ENCODE measurements at places on chromosomes 6 and 20. TPM values are rescaled to one million over a fixed set of nuclear protein-coding genes. Genes with fewer than 3 reads are reported as not detected.
A peak's percentile ranks its signal among the peaks of the same experiment; 100 is the strongest.

DNA sequence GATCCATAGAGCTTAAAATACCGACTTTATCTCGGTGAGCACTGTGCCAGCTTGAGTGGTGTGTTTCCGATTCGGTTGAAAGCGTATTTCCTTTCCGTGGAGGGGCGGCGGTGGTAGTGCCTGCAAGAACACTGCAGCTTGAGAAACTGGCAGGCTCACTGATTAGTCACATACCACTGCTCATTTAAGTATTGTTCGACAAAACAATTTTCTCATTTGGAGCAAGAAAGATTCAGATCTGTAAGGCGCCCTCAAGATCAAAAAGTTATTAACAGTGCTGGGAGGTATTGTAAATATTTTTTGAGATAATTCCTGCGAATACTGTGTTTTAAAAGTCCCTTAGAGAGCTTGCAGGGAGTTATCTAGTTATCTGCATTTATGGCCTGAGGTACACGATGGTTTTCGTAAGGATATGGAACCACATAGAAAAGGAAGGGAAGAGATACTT is 1.3 kb downstream of the MAPK14 start:
- peak overlapping the region; percentile 81 for H3K27ac ChIP-seq
- peak; percentile 12 for DNase-seq
- H3K36me3 ChIP-seq: peaks cover 3% of the 10 kb centered on the region
- peaks cover 25% of the 10 kb centered on the region for H3K27me3 ChIP-seq
- H3K4me1 ChIP-seq: peaks cover 36% of the 10 kb centered on the region

- H3K36me3 ChIP-seq: peaks cover 10% of the 10 kb centered on the region
- no peak for DNase-seq
- no peak overlapping the region for H3K27ac ChIP-seq
- H3K4me1 ChIP-seq: peaks cover 61% of the 10 kb centered on the region
- H3K27me3 ChIP-seq: no peaks in the 10 kb centered on the region
Measured at GRCh38 chr6:163536770-163537169, 122.3 kb downstream of the QKI start.

BEND6 gene
- total RNA-seq: 1.8 TPM

GRCh38 chr6:16146028-16146427 is 17.1 kb downstream of the MYLIP start:
- H3K27me3 ChIP-seq: no peaks in the 10 kb centered on the region
- DNase-seq: no peak
- no peak overlapping the region for H3K27ac ChIP-seq
- H3K4me1 ChIP-seq: peaks cover 5% of the 10 kb centered on the region

- H3K4me1 ChIP-seq: peaks cover 11% of the 10 kb centered on the region
- H3K4me3 ChIP-seq: no peak overlapping the region
- H3K27me3 ChIP-seq: no peaks in the 10 kb centered on the region
- H3K27ac ChIP-seq: no peak overlapping the region
- H3K36me3 ChIP-seq: no peaks in the 10 kb centered on the region
Measured at GRCh38 chr6:43848671-43849391, 78.8 kb downstream of the VEGFA start.

SNAP25 gene
- total RNA-seq: 9.2 TPM

TBX18 gene
- total RNA-seq: 0.47 TPM

DNA sequence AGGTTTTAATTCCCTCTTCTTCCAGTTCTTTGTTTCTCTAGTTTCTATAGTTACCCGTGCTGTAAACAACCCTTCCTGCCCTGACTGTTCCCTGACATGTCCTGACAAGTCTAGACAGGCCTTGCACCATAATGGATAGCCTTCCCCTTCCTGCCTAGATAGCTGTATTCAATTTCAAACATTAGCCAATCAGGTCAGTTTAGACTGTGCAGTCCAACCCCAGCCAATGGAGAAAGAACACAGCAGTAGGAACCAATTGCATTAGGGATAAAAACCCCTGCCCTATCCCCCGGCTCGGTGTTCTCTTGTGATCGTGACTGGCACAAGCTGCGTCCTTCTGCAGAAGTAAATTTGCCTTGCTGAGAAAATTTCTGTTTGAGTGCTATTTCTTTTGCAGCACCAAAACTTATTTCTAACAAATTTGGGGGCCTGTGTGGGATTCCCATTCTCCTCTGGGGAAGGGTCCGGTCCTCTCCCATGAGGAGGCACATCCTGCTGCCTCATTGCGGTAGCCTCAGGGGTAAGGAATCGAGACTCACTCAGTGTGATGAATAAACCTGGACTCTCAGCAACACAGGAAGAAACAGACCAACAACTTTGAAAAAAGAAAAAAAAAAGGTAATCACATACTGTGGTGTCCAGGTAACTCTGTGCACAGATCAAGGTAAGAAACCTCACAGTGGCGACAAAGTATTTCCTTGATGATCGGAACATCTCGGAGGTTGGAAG is 248.7 kb upstream of the ECI2 start:
- H3K4me1 ChIP-seq: peaks cover 13% of the 10 kb centered on the region
- DNase-seq: no peak
- H3K36me3 ChIP-seq: peaks cover 8% of the 10 kb centered on the region

GRCh38 chr6:43912598-43913371 is 142.8 kb downstream of the VEGFA start:
- no peak for DNase-seq
- H3K27me3 ChIP-seq: no peaks in the 10 kb centered on the region
- H3K27ac ChIP-seq: peak overlapping the region; percentile 52
- H3K4me3 ChIP-seq: no peak overlapping the region
- no peaks in the 10 kb centered on the region for H3K36me3 ChIP-seq

- no peak overlapping the region for H3K4me3 ChIP-seq
- no peaks in the 10 kb centered on the region for H3K27me3 ChIP-seq
- H3K4me1 ChIP-seq: no peaks in the 10 kb centered on the region
- H3K27ac ChIP-seq: no peak overlapping the region
- H3K36me3 ChIP-seq: no peaks in the 10 kb centered on the region
Measured at GRCh38 chr6:85715797-85716196, 73.1 kb upstream of the SYNCRIP start.

FAM162B gene
- 2.5 TPM for total RNA-seq

DNA sequence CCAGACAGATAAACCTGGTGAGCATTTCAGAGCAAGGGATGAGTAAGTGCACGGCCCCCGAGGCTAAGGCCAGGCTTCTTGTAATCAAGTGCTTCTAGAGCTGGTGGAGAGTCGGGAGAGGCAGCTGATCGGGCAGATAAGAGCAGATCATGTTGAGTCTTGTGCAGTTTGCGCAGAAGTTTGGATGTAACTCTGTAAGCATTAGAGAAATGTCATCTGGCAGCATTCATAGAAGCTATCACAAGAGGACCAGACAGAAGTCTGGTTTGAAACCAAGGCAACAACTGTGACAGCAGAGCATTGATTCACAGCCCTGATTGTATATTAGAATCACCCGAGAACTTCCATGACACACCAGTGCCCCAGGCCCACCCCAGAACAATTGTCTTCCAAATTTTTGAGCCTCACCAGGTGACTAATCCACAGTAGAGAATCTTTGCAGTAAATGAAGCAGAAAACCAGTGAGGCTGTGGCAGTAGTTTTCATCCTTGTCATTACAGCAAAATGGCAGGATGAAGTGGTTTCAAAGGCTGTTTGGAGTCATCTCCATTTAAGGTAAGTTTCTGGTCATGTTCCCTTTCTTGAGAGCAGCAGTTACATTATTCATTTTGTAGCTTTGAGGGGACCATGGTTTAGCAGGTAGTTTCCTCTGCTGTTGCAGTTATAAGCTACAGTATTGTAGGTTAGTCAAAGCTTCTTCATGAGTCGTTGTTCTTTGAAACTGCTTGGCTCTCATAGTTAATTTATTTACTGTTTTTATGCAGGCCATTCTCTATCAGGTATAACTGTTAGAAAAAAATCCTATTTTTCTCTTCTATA is 84.1 kb downstream of the RNF217 start:
- H3K36me3 ChIP-seq: no peaks in the 10 kb centered on the region
- no peak overlapping the region for H3K27ac ChIP-seq
- peaks cover 4% of the 10 kb centered on the region for H3K4me1 ChIP-seq
- H3K27me3 ChIP-seq: no peaks in the 10 kb centered on the region
- H3K4me3 ChIP-seq: no peak overlapping the region
- no peak for DNase-seq

DNA sequence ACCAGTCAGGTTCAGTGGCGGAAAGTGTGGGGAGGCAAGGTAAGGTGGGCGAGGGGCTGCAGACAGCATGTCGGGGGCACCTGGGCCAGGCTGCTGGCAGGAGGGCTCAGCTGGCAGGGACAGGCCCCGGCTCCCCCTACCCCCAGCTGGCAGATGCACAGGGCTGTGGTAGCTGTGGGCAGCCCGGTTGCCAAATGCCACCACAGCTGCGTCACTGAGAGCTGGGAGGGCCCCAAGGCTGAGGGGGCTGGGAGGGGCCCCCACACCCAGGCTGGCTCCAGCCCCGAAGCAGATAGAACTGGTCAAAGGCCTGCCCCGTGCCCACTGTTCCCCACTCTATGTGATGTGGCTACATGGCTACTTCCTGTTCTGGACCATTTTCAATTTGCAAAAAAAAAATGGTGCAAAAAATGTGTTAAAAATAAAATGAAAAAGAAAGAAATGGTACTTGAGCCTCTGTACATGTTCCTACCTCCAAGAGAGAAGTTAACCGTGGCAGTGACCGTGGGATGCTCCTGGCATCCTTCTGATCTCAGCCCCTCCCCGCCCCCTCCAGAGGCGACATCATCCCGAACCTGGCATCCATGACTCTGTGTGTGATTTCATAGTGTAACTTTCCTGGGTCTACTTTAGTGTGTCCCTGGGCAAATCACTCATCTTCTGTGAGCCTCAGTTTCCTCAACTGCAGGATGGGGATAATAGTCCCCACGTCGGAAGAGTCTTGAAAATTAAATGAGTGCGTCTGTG is 64.4 kb downstream of the UBE2V1 start:
- peak overlapping the region; percentile 14 for H3K27ac ChIP-seq
- H3K4me3 ChIP-seq: no peak overlapping the region
- H3K4me1 ChIP-seq: peaks cover 25% of the 10 kb centered on the region
- no peaks in the 10 kb centered on the region for H3K36me3 ChIP-seq

FAM184A gene
- total RNA-seq: 7.6 TPM

GPRC6A gene
- total RNA-seq: not detected

- no peaks in the 10 kb centered on the region for H3K36me3 ChIP-seq
- H3K27ac ChIP-seq: no peak overlapping the region
- peaks cover 5% of the 10 kb centered on the region for H3K4me1 ChIP-seq
- no peak for DNase-seq
Measured at GRCh38 chr6:153074761-153075160, 56.3 kb downstream of the RGS17 start.

DNA sequence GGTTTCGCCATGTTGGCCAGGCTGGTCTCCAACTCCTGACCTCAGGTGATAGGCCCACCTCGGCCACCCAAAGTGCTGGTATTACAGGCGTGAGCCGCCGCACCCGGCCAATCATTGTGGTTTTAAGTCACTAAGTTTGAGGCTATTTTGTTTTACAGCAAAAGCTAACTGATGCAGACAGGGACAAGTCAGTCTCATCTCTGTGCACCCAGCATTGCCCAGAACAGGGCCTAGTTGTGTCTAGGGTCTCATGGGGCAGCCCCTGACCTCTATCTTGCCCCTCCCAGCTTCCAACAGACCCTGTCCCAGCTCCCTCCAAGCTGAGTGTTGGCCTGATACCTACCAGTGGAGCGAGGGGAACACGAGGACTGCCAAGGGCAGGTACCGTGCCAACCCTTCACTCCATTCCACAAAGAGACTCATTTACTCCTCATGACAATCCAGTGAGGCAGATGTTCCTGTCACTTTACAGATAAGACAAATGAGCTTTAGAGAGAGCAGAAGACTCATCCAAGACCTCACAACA is 8.9 kb upstream of the RBCK1 start:
- no peaks in the 10 kb centered on the region for H3K27me3 ChIP-seq
- DNase-seq: no peak
- peaks cover 13% of the 10 kb centered on the region for H3K4me1 ChIP-seq
- H3K27ac ChIP-seq: peak overlapping the region; percentile 27

RAET1L gene
- total RNA-seq: not detected

GRCh38 chr6:157019733-157020132 is 242.6 kb downstream of the ARID1B start:
- no peaks in the 10 kb centered on the region for H3K36me3 ChIP-seq
- H3K27me3 ChIP-seq: no peaks in the 10 kb centered on the region
- no peak for DNase-seq
- H3K4me1 ChIP-seq: peaks cover 44% of the 10 kb centered on the region
- peak overlapping the region; percentile 53 for H3K27ac ChIP-seq

DNA sequence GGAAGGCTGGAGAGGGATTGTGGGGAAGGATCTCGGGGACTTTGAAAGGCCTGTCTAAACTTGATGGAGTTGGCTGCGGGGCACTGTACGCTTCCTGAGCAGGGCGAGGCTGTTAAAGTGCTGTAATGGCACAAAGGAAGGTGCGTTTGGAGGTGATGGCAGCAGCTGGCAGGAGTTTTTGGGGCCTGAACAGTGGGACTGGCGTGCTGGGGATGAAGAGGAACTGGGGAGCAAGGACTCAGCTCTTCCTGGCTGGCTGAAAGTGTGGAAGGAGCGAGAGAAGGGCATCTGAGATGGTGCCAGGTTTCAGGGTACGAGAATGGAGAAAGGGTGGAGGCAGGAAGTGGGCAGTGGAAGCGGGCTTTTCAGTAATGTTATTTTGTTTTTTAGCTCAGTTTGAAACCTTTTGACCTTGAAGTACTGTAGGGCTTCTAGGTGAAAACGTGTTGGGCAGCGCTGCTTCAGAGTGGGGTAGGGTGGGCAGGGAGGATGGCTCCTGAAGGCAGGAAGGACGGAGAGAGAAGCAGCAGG is 8.0 kb downstream of the TMEM181 start:
- peaks cover 45% of the 10 kb centered on the region for H3K4me1 ChIP-seq
- H3K4me3 ChIP-seq: no peak overlapping the region
- no peak for DNase-seq
- H3K36me3 ChIP-seq: no peaks in the 10 kb centered on the region
- H3K27ac ChIP-seq: peak overlapping the region; percentile 92
- H3K27me3 ChIP-seq: no peaks in the 10 kb centered on the region

TCP11 gene
- total RNA-seq: not detected

THBS2 gene
- 1.3 TPM for total RNA-seq

DNA sequence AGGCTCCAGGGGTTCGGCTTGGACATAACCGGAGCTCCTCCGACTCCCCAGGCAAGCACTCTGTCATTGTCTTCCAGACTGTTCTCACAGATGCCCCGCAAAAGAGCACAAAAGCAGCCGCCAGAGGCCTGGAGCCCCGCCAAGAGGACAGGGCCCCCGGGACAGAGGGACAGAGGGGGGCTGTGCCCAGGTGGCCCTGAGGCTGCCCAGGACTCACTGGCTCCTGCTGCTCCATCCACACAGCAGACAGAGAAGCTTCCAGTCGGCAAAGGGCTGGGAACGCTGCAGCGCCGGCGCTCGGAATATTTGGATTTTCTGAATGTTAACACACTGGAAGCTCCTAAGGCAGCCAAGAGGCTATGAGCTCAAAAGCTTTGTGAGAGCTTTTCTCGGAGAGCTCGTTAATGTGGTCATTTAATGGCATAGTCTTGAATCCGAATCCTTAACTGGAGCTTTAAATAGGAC is 68.0 kb upstream of the QKI start:
- H3K4me3 ChIP-seq: no peak overlapping the region
- H3K36me3 ChIP-seq: no peaks in the 10 kb centered on the region
- peak overlapping the region; percentile 82 for H3K27ac ChIP-seq

EYA4 gene
- total RNA-seq: 0.86 TPM

- H3K4me3 ChIP-seq: no peak overlapping the region
- DNase-seq: no peak
- no peaks in the 10 kb centered on the region for H3K27me3 ChIP-seq
- H3K27ac ChIP-seq: no peak overlapping the region
Measured at GRCh38 chr6:102494808-102495207, 1101.3 kb downstream of the GRIK2 start.

COL21A1 gene
- total RNA-seq: not detected

Measured in neural crest cell (in vitro differentiated cells).